ENCODE measurements at places on chromosomes 5 and 9.
A peak's percentile ranks its signal among the peaks of the same experiment; 100 is the strongest.

GRCh38 chr5:179405054-179405416 lies 59.8 kb upstream of the ADAMTS2 start:
- no peak for DNase-seq

GRCh38 chr9:109817846-109818472 lies 38.0 kb downstream of the PALM2AKAP2 start:
- peak; percentile 52 for DNase-seq

DNA sequence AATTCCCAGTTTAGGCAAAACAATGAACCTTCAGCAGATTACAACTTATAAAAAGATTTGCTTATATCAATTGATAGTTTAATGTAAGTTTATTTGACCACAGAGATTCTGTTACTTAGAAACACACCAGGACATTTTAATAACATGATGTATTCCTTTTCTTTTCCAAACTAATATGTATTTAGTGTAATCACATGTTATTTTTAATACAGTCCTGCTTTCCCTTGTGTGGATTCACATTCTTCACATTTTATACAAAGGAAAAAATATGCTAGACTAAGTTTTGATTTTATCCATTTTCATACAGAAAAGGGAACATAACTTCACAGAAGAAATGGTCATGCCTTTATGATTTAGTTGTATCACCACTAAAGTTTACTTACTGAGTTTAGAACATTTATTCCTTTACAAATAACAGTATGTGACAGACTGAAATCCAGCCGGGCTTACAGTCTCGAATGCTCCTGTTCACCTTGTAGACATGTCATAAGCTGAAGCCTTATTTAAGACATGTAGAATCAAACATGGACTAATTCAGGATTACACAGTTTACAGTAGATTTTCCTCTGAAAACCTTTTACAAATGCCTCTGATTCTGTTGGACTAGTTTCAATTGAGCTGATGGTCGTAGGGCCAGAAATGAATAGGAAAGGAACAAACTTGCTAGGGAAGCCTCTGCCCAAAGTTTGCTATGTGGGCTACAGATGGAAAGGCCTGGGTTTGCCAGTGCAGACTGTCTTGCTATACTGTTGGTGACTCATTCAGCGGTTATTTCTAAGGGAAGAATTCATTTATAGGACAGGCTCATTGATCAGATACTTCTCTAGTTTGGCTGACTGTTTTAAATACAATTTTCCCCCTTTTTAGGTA lies 6.6 kb upstream of the ASPN start:
- no peak for DNase-seq

DNA sequence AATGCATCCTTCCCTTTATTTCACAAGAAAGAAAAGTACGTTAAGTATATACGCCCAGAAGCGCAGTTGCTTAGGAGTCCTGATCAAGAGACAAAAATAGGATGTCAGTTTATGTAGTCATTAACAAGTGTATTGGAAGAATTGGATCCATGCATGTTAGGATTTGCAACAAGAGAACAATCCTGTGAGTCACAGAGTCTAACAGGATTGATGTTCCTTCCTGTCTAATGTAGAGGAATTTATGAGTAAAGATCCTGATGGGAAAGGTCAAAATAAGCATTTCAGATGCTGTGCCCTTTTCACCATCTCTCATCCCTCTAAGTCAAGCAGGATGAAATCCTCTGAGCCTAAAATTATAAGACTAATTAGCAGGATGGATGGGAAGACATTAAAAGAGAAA lies 406.0 kb upstream of the GRIA1 start:
- no peak for DNase-seq

GRCh38 chr9:101197026-101197425 lies 168.5 kb downstream of the PLPPR1 start:
- no peak for DNase-seq

DNA sequence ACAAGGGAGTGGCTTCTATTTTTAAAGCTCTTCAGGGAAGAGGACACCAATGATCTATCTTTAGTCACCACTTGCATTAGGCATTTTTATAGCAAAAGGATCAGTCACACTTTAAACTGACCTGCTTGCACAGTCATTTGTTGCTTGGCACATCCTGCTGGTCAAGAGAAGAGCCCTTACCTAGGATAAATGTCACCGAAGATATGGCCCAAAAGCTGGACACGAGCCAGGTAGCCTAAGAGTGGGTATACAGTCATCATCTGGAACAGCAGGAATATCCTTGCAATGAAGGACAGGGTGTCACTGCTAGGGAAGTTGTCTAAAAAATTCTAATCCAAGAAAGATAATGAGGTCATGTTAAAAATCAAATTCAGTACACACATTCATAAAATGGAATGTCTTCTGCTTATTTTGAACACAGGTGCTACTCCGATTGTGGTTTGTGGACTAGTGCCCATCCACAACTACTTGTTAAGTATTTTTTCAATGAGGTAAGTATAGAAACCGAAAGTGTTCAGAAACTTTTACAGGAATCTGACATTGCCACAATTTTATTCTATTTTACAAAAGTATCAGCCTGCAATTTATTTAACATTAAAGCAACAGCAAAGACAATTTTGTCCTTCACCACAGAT lies 78.4 kb downstream of the SLC38A9 start:
- no peak for DNase-seq

DNA sequence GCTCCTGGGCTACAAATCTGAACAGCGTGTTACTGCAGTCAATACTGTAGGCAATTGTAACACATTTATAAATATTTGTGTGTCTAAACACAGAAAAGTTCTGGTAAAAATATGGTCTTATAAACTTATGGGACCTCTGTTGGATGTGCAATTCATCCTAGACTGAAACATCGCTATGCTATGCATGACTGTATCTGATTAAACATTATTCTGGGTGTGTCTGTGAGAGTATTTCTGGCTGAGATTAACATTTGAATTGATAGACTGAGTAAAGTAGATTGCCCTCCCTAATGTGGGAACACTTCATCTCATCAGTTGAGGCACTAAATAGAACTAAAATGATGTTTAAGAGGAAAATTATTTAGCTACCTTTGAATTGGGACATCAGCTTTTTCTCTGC lies 24.3 kb upstream of the PRDM9 start:
- DNase-seq, result no peak

DNA sequence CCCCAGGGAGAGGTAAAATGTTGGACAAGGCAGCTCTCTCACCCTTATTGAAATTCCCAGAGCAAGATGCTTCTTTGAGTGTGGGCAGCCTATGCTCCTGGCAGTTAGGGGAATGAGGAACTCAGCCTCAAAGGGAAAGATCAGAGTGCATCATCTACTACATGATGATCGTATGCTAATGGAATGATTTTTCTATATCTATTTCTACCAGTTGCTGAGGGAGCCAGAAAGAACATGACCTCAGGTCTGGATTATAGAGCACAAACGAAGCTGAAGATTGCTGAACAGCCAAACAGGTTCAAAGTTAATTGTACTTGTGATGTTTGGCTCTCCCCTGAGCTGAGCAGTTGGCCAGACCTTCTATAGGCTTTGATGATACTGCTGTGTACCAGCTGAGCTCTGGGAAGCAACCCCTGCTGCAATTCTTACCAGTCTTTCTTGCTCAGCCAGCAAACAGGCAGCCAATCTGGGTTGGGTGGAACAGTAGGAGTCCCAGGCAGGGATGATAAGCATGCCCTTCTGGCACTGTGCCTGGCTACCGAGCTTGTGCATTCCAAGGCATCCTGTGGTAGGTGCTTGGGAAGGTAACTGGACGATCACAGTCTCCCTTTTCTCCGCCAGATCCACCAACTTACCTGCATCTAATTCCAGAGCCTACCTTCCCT lies 10.3 kb upstream of the FBXL7 start:
- DNase-seq, result no peak

- DNase-seq, result no peak
Observed at GRCh38 chr5:127094161-127094814, 21.0 kb upstream of the C5orf63 start.

GRCh38 chr5:85671223-85671970 lies 946.3 kb upstream of the COX7C start:
- peak; percentile 72 for DNase-seq

- no peak for DNase-seq
Observed at GRCh38 chr5:146342519-146342881, 3.9 kb downstream of the POU4F3 start.

DNA sequence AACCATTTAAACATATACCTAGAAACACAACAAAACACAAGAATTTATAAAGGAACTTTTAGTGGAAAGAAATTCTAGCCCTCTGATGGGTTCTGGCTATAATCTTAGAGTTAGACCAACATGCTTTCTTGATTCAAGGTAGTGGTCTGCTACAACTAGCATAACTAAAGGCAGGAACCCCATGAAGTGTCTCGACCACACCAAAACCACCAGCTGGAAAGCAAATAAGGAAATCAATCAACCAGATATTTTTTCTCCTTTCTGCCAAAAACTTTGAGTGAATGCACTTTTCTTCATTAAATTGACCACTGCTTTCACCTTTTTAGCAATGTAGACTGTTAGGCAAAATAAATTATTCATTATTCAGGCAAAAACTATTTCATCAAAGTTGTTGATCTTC lies 346.4 kb downstream of the EBF1 start:
- no peak for DNase-seq

- DNase-seq, result no peak
Observed at GRCh38 chr5:116778651-116779280, 204.1 kb upstream of the SEMA6A start.

DNA sequence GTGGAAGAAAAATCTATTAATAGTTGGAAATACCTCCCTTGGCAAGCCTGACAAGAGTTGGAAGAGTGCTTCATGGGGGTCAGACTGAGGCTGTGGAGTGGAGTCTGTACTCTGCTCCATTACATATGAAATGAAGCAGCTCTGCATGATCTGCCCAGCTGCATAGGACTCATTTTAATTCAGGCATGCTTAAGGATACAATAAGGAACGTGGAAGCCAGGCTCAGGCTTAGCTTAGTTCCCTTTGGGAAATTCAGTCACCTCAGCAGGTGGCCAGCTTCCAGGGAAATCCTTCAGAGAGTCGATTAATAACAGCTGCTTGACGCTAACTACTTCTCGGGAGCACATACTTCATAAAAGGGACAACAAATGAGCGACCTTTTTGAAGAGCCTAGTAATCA lies 1672.9 kb upstream of the WWC1 start:
- DNase-seq, result no peak

DNA sequence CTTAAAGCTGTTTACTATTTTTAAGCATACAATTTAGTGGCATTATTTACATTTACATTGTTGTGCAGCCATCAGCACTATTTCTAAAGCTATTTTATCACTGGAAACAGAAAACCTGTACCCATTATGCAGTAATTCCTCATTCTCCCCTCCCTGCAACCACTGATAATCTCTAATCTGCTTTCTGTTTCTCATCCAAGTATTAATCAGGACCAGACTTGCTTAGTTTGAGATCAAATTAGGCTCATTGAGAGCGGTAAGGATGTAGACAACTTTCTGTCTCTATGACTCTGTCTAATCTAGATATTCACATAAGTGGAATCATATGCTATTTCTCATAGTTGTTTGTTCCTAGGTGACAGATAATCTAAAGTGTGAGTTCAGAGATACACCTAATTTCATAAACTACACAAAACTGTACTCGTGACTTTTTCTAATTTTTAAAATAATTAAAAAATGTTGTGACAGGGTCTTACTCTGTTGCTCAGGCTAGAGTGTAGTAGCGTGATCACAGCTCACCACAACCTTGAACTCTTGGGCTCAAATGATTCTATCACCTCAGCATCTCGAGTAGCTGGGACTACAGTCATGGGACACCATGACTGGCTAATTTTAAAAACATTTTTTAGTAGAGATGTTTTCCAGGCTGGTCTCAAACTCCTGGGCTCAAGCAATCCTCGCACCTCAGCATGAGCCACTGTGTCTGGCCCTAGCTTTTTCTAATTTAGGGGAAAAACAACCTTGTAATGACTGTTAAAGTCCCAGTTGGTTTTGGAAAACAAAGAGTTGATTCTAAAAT lies 37.6 kb downstream of the BDP1 start:
- DNase-seq, result no peak

- no peak for DNase-seq
Observed at GRCh38 chr5:163997965-163998364, 492.5 kb downstream of the MAT2B start.

DNA sequence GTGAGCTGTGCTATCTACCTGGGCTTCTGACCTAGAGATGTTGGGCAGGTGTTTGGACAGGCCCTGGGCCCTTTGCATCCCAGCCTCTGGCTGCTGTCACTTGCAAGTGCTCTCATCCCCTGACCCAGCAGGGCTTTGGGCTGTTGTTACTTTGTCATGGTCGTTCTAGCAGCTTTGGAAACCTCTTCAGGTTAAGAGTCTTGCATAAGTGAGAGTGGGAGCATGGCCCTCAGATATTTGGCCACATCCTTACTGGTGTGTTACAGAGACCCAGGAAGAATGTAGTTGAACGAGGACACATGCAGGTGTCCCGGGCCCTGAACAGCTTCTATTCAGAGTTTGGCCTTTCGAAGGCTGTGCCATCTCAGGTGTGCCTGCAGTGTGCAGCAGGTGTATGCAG lies 4.5 kb downstream of the TENT4A start:
- no peak for DNase-seq

GRCh38 chr5:62680121-62680520 lies 101.5 kb downstream of the LRRC70 start:
- DNase-seq, result no peak

GRCh38 chr5:57034201-57034916 lies 82.4 kb upstream of the MIER3 start:
- peak; percentile 4 for DNase-seq

DNA sequence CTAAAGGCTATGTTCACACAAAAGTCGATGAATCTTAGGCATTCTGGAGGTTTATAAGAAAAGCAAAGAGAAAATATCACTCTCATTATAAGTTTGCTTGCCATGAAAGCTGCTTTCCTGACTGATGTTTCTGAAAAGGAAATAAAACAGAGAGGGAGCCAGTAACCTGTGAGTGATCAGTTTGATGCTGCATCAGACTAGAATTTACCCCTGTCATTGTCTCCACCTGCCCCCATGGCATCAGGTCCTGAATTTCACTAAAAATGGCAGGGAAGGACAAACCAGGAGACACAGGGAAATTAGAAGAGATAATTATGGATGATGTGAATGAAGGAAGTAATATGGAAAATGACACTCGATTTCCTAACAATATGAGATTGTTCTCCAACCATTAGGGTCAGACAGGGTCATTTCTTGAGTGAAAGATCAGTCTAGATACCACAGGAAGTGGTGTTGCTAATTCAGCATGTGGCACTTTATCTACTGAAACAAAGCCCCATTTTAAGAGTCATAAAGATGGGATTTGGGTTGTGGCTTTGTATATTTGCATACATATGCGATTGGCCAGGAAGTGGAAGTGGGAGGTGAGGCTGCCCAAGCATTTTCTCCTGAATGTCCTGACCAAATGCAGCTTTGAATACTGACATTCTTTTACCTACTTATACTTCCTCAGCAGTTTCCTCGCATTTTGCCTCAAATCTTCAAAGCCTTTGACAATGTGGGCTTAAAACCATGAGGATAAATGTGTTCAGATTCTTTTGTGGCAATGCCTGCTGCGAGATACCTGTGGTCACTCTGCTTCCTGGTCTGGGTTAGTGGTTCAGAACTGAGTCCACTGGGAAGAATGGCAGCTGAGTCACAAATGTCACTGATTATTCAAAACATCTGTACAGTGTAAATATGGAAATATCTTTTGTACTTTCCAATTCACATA lies 29.7 kb downstream of the MEGF10 start:
- peak; percentile 60 for DNase-seq

- DNase-seq, result peak; percentile 3
Observed at GRCh38 chr5:101390151-101390908, 487.2 kb upstream of the ST8SIA4 start.

GRCh38 chr5:179217356-179217755 lies 127.9 kb downstream of the ADAMTS2 start:
- DNase-seq, result no peak

Measured in NCI-H526 (cell line).